NCI-H2081 (cell line): ENCODE measurements at places on chromosomes 11 and 22.
A peak's percentile ranks its signal among the peaks of the same experiment; 100 is the strongest.

- DNase-seq: no peak
Observed at GRCh38 chr11:35126879-35127581, 11.9 kb upstream of the CD44 start.

- DNase-seq: peak; percentile 66
Observed at GRCh38 chr11:113289431-113290187, 24.8 kb upstream of the TTC12 start.

- no peak for DNase-seq
Observed at GRCh38 chr11:125397421-125397820, 98.6 kb downstream of the FEZ1 start.

DNA sequence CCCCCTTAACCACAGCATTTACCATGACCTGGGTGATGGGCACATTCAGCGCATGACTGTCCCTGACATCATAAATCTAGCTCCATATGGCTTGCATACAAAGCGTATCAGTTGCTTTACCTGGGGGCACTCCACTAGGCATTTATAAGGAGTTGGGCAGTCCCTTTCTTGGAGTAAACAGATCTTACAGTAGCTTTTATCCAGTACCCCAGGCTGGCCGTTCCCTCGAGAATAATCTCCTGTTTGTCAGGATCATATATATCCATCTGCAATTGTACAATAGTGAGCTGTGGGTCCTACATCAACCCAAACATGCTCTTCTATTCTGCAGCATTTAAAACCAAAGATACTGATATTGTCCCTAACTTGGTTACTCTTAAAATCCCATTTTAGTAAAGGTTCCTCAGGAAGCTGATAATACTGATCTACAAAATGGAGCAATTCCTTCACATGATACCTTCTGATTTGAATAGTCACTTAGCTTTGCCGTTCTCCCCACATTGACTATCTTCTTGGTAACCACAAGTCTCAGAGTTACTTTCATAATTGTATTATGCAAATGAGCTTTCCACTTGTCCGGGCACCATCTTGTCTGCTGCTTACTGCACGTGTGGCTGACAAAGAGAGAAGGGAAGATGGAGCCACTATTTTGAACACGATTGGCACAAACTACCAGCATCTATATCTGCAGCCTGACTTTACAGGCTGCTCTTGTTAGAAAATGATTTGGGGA is 205.0 kb downstream of the CWF19L2 start:
- DNase-seq: no peak

GRCh38 chr22:26883393-26883792 is 226.0 kb downstream of the MIAT start:
- DNase-seq: no peak

DNA sequence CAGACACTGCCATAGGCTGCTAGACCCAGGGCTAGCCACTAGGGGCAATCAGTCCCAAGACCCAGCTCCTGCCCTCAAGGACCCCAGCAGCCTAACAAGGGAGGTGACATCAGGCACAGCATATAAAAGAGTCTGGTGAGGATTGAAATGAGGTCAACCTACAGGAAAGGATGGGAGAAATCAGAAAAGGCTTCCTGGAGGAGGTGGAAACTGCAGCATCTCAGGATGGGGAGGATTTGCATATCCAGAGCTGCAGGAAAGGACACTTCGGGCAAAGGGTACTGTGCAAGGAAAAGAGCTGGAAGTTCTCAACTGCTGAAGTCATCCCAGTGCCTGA is 2.9 kb upstream of the ARFGAP2 start:
- DNase-seq: peak; percentile 23

DNA sequence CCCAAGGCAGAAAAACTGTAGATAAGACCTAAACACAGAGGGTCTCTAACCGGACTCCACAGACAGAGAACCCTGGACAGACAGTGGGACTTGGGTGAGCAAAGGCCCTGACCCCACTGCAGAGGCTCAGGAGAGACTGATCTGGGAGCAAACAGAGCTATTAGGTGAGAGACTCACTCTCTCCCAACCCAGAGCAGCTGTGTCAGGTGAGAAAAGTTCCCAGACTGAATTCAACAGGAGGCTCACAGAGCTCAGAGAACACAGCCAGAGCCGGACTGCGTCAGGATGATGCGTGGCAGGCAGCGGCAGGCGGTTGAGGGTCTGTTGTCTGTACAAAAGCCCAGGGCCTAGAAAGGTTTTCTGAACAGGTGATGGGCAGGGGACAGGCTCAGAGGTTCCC is 5.5 kb downstream of the RFPL2 start:
- no peak for DNase-seq

DNA sequence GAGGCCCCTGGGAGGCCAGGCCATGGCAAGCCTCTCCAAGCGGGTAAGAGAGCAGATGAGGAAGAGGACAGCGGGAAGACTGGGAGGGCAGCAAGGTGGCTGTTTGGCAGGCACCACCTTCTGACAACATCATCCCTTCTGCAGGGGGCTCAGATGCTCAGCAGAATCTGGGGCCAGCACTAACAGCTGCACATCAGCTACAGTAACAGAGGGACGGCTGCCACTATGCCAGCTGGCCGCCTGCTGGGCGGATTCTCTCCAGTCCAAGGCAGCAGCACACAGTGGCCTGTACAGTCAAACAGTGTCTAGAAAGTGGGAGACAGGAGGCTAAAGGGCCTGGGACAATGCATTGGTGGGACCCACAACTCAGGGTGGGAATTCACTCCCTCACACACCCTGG is 10.7 kb upstream of the TXN2 start:
- no peak for DNase-seq

GRCh38 chr11:117295438-117296137 is 4.4 kb downstream of the BACE1-AS start:
- no peak for DNase-seq

GRCh38 chr11:35087648-35088047 is 51.3 kb upstream of the CD44 start:
- DNase-seq: no peak

- peak; percentile 54 for DNase-seq
Observed at GRCh38 chr11:92224407-92225124, at the start of gene FAT3. TSS of gene FAT3 (plus strand) at chr11:92224818. CDS start at chr11:92352113, 127,295 bp downstream.

GRCh38 chr11:26359055-26359454 is 27.1 kb downstream of the ANO3 start:
- no peak for DNase-seq

DNA sequence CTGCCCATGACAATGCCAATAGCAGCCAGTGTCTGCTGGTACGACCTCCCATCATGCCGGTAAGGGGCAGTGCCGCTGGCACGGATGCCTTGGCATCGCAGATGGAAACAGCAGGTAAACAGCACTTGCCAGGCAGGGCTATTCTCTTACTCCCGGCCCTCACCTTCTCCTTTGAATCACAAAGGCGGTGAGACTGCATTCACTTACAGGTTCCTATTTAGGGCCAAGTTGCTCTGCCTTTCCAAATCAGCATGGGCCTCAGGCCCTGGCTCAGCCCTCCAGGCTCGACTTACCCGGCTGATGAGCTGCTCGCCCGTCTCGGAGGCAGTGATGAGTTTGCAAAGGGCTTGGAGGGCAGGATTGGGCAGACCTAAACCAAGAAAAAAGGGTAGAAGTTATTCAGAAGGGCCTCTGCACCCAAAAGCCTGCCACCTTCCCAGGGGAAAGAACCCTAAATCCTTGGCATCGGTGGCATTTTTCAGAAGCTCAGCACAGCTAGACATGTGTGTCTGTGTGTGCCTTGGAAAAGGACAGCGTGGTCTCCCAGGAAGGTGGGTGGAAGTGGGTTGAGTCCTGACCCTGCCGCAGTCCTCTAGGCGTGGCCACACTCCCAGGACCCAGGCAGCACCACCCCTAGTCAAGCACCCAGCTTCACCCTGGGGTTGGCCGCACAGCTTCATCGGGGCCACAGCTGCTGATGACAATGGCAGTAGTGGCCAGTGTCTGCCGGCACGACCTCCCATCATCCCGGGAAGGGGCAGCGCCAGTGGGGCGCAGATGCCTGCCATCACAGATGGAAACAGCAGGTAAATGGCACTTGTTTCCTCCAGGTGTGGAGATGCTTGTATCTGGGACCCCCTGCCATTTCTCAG is 73.5 kb upstream of the PITPNB start:
- no peak for DNase-seq

DNA sequence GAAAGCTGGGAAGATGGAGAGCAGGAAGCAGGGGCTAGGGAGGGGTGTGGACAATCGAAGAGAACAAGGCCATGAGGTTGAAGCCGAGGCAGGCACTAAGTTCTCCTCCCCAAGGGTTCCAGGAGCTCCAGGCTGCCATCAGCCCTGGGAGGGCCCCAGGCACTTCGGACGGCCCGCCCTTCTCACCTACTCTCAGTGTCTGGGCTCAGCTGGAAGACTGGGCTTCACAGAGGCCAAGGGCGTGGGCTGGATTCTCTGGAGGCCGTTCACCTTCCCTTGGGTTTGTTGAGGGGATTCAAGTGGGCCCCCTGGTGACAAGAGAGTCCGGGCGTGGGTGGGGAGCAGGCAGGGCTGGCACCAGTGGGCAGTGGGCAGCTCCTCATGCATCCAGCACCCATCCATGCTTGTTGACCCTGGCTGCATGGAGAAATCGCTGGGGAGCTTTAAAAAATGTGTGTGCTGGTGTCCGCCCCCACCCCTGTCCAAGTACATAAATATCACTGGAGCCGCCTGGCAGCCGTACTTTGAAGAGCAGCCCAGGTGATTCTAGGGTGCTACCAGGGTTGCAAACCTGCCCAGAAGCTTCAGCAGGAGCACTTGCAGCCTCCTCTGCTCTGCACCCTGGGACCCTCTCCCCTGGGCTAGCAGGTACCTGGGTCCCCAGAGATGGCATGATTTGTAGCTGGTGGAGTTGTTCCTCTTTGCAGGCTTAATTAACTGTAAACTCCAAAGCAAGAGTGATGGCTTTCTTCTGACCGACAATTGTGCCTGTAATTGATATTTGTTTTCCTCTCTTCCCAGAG is 74.3 kb downstream of the RTL6 start:
- DNase-seq: no peak

- DNase-seq: no peak
Observed at GRCh38 chr22:30397656-30398635, 1.1 kb downstream of the SEC14L2 start.

GRCh38 chr22:47325249-47325648 is 562.8 kb downstream of the TBC1D22A start:
- no peak for DNase-seq

DNA sequence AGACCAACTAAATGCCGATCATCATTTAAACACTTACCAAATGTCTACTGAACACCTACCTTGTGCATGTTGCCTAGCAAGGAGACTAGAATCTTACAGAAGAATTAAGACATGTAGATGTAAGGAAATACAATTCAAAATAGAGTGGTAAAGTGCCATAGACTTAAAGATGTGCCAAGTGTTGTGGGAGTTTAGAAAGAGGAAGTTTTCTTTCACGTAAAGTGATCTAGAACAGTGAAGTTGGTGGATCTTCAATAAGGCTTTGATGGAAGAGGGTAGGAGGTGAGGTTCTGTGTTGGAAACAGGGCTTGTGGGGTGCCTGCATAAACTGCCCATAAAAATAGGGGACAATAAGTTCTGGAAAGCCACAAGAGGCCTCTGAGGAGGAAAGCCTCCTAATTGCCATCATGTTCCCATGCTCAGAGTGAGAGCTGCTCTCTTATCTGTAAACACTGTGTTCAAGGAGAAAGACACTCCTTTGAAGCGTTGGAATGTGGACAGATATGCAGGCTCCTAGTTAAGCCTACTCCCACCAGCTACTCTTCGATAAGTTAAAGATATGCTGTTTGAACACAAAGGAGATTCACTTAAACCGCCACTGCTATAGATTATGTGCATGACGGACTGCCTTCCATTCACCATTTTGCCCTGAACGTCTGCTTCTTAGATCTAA is 66.7 kb downstream of the HSD17B12 start:
- no peak for DNase-seq

DNA sequence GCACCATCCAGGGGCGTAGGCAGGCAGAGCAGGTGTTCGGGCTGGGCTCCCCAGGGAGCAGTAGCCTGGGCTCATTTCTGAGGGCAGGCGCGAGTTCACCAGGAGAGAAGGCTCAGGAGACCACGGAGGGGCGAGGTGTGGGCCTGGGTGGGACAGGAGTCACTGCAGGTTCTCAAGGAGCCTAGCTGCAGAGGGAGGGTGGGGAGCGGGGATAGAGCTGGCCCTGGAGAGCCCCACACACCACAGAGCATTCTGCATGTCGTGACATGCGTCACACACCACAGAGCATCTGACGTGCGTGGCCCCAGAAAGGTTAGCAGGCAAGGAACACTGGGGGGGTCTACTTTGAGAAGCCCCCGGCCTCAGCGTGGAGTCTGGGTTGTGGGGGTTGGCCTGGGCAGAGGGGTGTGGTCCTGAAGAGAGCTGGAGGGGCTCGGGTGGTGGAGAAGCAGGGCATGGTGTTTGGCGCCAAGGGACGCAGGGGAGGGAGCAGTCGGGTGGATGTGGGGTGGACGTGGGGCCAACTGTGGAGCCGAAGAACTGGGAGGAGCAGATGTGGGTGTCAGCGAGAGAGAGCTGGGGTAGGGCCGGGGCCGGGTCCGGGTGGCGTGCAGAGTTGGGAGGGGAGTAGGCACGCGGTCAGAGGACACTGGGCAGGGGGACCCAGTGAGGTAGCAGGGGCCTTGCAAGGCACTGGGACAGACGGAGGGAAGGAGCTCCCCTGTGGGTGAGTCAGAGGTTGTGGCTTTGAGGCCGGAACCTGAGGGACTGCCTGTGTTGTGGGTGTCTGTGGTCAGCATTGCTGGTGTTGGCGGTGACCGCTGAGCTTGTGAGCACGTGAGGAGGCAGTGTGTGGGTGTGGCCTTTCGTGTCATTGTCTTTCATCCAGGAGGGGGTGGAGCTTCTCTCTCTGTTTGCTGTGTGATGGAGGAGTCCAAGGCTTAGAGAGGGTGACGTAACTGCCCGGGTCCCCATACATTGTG is 25.5 kb downstream of the CTTN start:
- DNase-seq: no peak

GRCh38 chr22:23001463-23001862 is 68.9 kb upstream of the GNAZ start:
- DNase-seq: no peak

- DNase-seq: no peak
Observed at GRCh38 chr22:48431014-48431413, 1396.7 kb downstream of the BRD1 start.

DNA sequence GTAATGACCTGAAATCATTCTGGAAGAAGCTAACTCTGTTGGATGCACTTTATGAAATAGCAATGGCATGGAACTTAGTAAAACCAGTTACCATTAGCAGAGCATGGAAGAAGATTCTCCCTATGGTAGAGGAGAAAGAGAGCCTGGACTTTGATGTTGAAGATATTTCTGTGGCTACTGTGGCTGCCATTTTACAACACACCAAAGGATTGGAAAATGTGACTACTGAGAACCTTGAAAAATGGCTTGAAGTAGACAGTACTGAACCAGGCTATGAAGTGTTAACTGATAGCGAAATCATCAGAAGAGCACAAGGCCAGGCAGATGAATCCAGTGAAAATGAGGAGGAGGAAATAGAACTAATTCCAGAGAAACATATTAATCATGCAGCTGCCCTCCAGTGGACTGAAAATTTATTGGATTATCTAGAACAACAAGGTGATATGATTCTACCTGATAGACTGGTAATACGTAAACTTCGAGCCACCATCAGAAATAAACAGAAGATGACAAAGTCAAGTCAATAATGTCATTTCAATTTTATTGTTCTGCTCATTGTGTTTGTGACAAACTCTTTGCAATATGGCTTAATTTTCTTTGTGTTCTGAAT is 2.0 kb downstream of the JRKL start:
- no peak for DNase-seq

- DNase-seq: no peak
Observed at GRCh38 chr22:45908961-45909360, 68.0 kb downstream of the WNT7B start.

- no peak for DNase-seq
Observed at GRCh38 chr11:92540096-92540495, 315.5 kb downstream of the FAT3 start.
